ENCODE measurements at places on chromosomes 12 and 14.

DNA sequence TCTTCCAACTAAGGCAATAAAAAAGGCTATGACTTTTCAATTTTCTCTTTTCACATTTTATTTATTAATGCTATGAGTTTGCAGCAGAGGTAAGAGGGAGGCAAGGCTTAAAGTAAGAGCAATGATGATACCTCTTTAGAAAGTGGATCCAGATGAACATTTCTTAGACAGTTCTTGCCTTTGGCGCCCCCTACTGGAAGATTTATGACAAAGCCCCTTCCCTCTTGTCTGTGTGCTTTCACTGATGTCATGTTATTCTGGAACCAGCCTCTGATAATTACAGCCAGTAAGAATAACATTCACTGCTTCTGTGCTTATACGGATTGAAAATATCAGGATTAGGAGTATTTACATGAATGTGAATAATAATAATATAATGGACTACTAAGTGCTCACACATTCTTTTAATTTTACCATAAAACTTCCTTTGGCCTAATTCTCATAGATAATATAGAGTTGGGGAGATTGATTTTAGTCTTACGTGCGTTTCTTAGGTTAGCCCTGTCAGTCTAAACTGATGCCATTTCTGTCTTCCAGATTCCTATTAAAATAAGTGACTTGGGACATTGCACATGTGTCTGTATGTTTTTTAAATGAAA is 1929.9 kb upstream of the SEL1L start:
- peak; percentile 76 for DNase-seq

- no peak for DNase-seq
Observed at GRCh38 chr14:23008831-23009230, 1.1 kb downstream of the C14orf93 start.

- DNase-seq, result no peak
Observed at GRCh38 chr14:34251662-34252061, 210.4 kb downstream of the SPTSSA start.

DNA sequence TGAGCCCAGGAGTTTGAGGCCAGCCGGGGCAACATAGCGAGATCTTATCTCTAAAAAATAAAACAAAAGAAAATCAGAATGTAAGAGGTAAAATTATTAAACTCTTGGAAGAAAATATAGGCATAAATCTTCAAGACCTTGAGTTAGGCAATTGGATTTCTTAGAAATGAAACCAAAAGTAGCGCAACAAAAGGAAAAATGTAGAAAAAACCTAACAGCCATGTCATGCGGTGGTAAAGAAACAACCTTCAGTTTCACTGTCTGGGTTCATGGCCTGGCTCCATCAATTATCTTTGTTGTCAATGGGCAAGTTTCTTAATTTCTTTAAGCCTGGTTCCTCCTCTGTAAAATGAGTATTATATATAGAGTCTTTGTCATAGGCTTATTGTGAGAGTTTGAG is 5.6 kb upstream of the GCH1 start:
- no peak for DNase-seq

GRCh38 chr12:50110127-50110761 is 1.8 kb upstream of the COX14 start:
- peak; percentile 19 for DNase-seq

DNA sequence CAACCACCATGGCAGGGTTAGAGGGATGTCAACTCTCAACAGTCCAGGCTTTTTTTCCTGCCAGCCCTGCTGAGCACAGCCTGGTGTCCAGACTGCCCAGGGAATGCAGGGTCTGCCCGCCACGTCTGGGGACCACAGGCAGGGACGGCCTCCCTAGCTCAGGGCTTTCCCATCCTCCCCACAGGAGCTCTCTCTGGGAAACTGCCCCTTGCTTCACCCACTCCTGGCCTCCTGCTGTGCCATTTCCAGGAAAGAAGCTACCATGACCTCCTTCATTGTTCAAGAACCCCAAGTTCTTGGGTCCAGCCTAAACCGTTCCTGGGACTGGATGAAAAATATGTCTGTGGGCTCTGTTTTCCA is 4.8 kb downstream of the SCNN1A start:
- no peak for DNase-seq

GRCh38 chr12:57718641-57719528 is 19.7 kb downstream of the AGAP2 start:
- DNase-seq, result no peak

DNA sequence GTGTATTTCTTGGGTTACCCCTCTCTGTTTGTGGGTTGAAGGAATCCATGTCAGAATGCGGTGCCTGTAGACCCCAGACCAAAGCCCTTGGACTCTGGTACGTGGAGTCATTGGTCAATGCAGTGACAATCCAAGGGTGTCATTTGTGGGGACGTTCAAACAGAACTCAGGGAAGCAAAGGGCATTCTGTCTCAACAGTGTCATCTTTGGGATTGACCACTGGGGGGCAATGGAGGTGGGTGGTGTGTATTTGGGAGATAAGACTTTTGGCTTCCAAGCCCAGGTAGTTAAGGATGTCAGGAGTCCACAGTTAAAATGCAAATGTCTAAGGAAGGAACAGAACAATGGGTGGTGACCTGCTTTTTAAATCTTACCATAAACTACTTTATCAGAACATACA is 54.6 kb upstream of the CCDC175 start:
- peak; percentile 16 for DNase-seq

- no peak for DNase-seq
Observed at GRCh38 chr12:40216516-40217288, 8.1 kb upstream of the LRRK2 start.

GRCh38 chr12:40980427-40980961 is 207.6 kb upstream of the PDZRN4 start:
- DNase-seq, result peak; percentile 45

- DNase-seq, result no peak
Observed at GRCh38 chr14:20048202-20048601, 11.6 kb upstream of the OR4L1 start.

- no peak for DNase-seq
Observed at GRCh38 chr14:72563676-72564075, 330.2 kb downstream of the DPF3 start.

DNA sequence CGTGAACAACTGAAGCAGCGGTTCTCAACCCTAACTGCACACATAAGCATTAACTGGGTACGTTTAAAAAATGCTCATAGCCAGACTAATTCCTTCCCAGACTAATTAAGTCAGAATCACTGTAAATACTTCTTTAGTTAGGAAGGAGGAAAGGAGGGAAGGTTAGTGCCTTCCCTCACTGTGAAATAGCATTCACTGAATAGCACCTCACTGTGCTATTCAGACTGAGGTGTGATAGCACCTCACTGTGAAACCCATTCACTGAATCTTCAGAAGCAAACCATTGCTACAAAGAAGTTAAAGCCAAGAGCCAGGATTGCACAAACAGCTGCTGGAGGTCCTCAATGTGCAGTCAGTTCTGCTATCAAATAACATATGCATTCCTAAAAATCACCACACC is 58.8 kb downstream of the RTN1 start:
- DNase-seq, result no peak

DNA sequence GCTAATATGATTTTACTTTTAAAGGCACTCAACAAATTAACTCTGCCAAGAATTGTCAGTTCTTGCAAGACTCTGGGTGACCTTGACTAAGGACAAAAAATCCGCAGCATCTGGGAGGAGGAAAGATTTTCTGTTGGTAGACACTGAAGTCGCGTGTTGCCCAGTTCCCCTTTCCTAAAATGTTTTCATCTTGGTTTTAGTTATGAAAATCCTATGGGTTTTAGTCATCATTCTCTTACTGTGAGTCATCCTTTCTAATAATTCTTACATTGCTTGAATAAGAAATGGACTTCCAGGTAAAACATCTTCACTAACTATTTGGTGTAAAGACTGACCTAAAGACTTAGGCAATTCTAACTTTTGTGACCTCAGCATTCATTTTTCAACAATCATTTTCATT is 9.1 kb downstream of the GSG1 start:
- DNase-seq, result no peak

- no peak for DNase-seq
Observed at GRCh38 chr12:101951002-101951670, 73.8 kb downstream of the DRAM1 start.

DNA sequence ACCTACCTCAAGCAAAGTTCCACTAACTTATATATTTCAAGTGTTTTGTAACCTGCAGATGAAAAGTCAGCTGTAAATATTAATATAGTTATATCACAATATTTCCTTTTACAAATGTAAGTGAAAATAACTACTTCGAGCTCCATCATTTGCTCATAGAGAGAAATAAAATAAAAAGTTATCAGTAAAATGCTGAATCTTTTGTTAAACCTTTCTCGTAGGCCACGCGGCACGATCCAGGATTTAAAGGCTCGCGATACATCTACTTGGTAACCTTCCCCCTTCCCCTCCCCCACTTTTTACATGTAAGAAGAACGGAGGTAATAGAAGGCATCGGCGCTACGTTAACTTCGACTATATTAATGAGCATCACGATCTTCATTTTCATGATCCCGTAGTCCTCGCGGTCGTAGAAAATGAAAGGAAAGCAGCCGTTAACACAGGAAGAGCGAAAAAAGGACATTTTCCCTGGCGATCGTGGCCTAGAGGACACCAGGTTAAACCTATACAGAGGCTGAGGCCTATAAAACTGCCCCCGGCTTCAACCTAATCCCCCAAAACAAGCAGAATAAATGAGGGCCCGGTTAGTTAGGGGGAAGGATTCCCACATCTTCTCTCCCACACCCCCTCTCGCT is 508 bp downstream of the HNRNPC start:
- peak; percentile 76 for DNase-seq

DNA sequence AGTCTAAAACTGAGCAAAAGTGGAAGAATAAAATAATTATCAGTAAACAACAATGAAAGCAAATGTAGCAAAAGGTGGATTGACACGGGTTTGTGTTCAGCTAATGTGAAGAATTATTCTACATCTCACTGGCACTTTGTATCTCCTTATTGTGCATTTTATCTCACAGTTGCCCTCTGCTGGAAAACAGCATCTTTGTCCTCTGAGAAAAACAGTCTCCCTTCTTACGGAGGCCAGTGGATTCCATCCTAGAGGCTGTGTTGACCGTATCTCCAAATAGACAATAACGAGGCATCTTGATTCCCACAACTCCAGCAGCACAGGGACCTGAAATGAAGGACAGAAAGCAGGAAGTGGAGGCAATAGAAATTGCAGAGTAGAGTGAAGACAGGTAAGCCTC is 51.3 kb upstream of the PLBD1 start:
- DNase-seq, result peak; percentile 65

- DNase-seq, result peak; percentile 40
Observed at GRCh38 chr12:65934480-65935115, 110.3 kb downstream of the HMGA2 start.

DNA sequence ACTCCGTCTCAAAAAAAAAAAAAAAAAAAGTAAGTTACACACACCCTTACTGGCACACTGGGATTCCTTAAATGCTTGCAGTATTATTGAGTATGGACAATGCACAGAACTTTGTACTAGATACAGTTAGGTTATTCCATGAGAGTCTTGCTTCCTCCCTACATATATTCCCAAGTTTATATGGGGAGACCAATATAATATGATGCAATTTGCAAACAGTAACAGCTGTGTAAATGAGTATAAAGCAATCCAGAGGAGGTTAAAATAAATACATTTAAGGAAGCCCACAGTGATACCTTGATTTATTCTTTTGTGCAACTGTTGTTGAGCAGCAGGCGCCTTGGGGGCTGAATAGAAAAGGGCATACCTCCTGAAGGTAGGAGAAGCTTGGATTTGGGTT is 26.6 kb downstream of the RASSF3 start:
- no peak for DNase-seq

DNA sequence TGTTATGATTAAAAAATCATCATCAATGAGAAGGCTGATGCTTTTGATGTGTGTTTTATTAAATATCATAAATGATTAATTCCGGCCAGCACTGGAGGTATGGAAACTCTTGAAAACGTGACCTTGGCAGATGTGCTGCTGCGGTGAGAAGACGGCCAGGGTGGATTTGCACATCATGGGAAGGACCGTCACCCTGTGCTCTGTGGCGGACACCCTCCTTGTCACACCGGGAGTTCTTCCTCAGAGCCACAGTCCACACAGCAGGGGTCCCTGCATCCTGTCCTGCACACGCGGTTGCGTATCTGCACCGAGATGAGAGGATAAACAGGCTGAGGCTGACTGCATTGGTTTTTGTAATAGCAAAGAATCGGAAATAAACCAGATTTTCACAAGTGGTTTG is 33.5 kb downstream of the FZD10 start:
- DNase-seq, result no peak

- DNase-seq, result no peak
Observed at GRCh38 chr14:46245276-46245675, 406.3 kb downstream of the RPL10L start.
